Stimulated activated CD4-positive, alpha-beta T cell treated with anti-CD3 and anti-CD28 coated beads, Interleukin-2, amount 100 ng/mL, for 24 hours (primary cell): ENCODE measurements at places on chromosomes 5 and 9.

DNA sequence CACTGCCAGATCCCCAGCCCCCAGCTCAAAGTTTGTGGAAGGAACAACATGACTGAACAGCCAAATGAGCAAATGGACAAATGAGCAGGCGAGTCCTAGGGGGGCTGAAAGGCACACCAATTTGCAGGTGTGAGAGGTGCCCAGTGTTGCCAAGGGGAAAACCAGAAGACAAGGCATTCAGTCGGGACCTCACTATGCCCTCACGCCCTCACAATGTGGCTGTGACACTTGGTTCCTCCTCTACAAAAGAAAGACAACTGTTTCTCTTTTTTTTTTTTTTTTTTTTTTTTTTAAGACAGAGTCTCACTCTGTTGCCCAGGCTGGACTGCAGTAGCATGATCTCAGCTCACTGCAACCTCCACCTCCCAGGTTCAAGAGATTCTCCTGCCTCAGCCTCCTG is 28.0 kb downstream of the TNIP1 start:
- no peak for DNase-seq

GRCh38 chr5:24110004-24110615 is 534.7 kb downstream of the CDH10 start:
- no peak for DNase-seq

DNA sequence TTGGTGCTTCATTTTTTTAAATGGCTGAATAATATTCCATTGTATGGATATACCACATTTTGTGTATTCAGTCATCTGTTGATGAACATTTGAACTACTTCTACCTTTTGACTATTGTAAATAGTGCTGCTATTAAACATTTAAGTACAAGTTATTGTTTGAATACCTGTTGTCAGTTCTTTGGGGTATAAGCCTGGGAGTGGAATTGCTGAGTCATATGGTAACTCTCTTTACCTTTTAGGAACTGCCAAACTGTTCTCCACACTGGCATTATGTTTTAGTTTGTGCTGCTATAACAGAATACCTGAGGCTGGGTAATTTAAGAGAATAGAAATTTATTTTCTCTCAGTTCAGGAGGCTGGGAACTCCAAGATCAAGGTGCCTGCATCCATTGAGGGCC is 15.7 kb upstream of the PDE8B start:
- DNase-seq: no peak

DNA sequence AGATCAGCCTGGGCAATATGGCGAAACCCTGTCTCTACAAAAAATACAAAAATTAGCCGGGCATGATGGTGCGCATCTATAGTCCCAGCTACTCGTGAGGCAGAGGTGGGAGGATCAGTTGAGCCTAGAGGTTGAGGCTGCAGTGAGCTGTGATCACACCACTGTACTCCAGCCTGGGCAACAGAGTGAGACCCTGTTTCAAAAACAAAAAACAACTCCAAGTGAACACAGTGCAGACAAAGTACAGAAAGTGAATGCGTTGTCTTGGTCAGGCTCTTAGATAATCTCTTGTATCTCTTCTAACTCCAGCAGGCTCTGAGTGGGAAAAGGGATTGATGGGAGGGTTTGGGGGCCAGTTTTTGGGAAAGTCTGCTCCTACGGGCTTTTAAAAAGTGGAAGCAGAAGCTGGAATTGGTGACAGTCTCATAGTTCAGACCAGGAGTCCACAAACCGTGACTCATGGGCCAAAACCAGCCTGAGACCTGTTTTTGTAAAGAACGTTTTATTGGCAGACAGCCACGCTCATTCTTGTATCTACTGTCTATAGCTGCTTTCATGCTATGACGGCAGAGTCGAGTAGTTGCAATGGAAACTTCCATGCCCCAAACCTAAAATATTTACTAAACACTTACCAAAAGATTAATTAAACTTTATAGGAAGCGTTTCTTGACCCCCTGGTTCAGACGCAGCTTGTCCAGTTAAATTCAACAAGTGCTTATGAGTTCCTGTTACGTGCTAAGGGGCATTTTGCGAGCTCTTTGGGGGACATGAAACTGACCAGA is 32.9 kb downstream of the NDST1 start:
- no peak for DNase-seq

DNA sequence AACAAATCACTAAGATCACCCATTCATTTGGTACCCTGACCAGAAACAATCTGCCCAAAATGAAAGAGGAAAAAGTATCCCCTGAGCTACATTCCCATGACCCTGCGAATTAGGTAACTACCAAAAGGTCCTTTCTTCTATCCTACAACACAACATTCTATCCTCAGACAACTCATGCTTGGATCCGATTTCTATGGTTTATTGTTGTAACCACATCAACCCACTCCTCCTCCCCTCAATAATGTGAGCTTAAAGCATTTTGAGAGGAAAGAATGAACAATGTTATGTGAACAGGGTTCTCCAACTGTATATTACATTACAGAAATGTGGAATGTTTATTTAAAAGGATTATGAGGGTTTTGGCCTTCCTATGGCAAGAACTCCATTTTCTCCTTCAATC is 4.0 kb downstream of the SLC35D2 start:
- no peak for DNase-seq

DNA sequence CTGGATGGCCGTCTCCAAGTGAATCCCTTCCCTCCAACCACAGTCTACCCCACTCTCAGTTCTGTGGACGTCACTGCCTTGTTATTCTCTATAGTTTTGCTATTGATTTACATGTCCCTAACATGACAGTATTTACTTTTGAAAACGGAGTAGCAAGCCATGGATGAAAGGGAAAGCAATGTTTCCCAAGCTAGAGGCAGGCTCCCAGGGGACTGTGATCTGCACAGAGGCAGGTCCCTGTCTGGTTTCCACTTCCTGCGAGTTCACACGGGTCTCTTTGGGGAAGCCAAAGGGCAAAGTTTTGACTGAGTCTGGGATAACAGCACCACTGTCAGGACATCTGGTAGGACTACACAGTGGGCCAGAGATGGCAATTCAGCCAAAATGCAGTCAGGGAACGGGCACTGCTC is 12.7 kb downstream of the C9orf153 start:
- no peak for DNase-seq

GRCh38 chr9:95102572-95102971 is 214.9 kb downstream of the FANCC start:
- DNase-seq: no peak

GRCh38 chr5:98349251-98349989 is 424.0 kb upstream of the RGMB start:
- DNase-seq: no peak

DNA sequence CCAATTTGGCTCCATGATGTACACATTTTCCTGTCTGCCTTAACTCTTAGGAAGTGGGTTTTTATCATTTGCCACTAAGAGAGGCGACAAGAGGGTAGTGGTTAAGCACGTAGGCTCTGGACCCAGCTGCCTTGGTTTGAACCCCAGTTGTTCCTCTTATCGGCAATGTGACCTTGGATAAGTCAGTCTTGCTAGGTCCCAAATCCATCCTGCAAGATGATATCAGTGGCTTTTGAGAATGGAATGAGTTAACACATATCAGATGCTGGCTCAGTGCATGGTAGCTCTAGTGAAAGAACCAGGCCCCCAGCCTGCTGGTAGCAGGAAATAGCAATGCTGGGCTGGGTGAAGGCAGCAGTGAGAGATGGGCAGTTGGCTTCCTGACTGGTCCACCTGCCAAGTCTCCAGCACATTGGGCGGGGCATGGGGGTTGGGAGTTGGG is 72.5 kb downstream of the STK10 start:
- DNase-seq: no peak

- no peak for DNase-seq
Observed at GRCh38 chr9:70040376-70040903, 3.2 kb upstream of the MAMDC2 start.

GRCh38 chr5:55620766-55621160 is 86.0 kb upstream of the PLPP1 start:
- no peak for DNase-seq

GRCh38 chr5:14229181-14229580 is 86.0 kb downstream of the TRIO start:
- DNase-seq: no peak

GRCh38 chr5:179227580-179228311 is 117.5 kb downstream of the ADAMTS2 start:
- no peak for DNase-seq

GRCh38 chr5:145942201-145942600 is 5.8 kb downstream of the SH3RF2 start:
- DNase-seq: no peak

DNA sequence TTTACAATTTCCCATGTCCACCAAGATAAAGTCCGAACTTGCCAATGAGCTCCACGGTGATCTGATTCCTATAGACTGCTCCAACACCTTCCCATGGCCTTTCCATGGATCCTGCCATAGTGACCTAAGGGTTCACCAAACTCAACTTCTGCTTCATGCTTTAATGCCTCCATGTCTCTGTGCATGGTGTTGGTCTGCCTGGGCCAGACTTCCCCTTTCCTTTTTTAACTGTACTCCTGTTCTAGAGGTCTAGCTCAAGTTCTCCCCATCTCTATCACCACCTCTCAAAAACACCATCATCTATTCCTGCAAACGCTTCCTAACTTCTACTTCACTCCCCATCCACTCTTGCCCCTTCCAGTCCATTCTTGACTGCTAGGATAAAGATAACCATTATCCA is 14.8 kb upstream of the SMARCA2 start:
- DNase-seq: no peak

- DNase-seq: no peak
Observed at GRCh38 chr5:157160001-157160400, 6.1 kb downstream of the GARIN3 start.

GRCh38 chr5:138641547-138642298 is 66.5 kb upstream of the HSPA9 start:
- peak; percentile 89 for DNase-seq

DNA sequence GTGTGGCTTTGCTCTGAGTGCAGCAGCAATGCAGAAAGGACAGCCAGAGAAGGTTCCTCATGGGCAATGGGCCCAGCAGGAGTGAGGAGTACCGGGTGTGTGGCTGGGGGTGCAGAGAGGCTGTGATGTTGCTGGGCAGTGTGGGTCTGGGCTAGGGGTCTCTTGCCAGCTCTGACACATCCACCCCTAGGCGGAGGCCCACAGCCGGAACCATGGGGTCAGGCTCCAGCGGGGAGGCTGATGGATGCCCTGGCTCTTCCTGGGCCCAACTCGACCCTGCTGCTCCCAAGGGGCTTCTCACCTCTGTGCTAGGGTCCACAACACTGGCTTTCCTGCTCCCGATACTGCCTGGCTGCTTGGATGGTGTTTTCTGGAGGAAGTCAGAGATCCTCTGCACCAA is 19.9 kb downstream of the TBC1D9B start:
- no peak for DNase-seq

DNA sequence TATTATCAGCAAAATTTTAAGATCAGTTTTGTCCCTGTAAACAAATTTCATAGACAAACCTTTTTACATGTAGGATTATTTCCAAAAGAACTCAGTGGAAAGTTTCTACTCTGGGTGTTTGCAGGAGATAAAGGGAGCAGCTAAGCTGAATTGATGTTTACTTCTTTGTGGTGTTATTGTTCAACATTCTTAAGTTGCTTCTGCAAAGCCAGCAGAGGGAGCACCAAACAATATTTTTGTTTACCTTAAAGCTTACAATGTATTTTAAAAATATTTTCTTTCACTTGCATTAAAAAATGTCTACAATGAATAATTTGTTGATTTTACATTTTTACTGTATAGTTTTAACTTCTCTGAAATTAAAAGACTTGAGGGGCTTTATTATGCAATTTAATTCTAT is 135.4 kb downstream of the ATG10 start:
- DNase-seq: no peak

GRCh38 chr9:76592091-76592973 is 133.3 kb downstream of the GCNT1 start:
- no peak for DNase-seq

- no peak for DNase-seq
Observed at GRCh38 chr5:128920345-128921215, 44.7 kb upstream of the SLC27A6 start.

DNA sequence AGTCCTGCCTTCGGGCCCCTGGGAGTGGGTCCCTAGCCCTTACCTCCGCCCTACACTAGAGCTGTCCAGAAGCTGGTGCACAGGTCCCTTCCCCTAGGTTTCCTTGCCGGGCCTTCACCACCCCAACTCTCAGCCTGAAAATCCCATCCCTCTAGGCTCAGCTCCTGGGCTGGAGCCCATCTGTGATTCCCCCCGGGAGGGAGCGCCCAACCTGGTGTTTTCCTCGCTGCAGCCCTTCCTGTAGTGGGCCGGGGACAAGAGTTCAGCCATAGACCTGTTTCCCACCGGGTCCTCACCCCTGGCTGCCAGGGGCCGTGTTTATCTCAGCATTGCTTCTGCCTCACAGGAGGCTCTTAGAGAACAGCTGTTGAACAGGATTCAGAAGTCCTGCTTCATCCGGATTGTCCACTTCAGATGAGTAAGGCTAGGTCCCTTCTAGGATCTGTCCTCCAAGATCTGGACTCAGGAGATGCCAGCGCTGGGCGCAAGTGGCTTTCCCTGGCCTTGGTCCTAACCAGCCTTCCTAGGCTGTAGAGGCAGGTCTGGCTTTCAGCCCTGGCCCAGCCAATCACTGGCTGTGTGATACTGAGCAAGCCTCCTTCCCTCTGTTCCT is 965 bp downstream of the GLIPR2 start:
- no peak for DNase-seq

DNA sequence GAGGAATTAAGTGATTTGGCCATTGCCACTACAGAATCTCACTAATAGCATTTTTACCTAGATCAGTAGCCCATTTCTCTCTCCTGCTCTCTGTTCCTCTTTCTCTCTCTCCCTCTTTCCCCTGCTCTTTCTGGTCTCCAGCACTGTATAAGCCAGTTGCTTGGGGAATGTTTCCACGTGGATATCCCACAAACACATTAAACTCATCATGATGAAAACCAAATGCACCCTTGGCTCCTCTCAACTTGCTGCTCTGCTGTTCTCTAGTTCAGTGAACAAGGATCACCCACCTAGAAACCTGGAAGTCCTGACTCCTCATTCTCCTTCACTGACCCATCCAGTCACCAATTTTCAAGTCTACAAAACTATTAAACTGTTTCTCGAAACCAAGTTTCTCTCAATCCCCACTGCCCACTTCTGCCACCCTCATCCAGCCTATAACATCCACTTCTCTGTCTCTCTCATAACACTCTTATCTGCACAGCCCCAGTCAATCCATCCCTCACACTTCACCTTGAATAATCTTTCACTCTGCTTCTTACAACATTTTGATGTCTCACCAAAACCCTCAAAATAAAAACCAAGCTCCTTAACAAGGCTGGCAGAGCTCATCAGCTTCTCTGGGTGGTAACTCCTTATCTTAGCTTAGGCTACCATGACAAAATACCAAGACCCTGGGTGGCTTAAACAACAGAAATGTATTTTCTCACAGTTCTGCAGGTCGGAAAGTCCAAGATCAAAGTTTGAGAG is 79.3 kb downstream of the ARL15 start:
- DNase-seq: no peak
